ENCODE measurements at places on chromosomes 2 and 18.

DNA sequence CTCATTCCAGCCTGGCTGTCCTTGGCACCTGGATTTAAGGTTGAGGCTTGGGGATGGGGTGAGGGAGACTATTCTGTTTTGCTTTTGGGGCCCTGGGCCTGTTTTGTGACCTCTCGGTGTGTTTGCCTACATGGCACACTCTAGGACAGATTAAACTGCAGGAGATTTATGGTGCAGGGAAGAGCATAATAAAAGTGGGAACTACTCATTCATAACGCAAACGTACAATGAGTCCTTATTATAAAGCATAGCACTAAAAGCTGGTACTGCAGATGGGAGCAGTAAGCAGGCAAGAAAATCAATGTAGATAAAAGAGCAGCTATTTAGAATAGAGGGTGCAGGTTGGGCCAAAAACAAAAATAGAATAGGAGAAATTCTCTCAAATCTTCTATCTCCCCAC, 238.4 kb downstream of the ACTR3 start:
- DNase-seq: no peak

GRCh38 chr18:8307960-8308359, 301.3 kb upstream of the RAB12 start:
- no peak for DNase-seq

GRCh38 chr2:168997118-168997521, 34.0 kb downstream of the ABCB11 start:
- DNase-seq: no peak

GRCh38 chr2:33496150-33496549, 19.7 kb downstream of the RASGRP3 start:
- DNase-seq: no peak

DNA sequence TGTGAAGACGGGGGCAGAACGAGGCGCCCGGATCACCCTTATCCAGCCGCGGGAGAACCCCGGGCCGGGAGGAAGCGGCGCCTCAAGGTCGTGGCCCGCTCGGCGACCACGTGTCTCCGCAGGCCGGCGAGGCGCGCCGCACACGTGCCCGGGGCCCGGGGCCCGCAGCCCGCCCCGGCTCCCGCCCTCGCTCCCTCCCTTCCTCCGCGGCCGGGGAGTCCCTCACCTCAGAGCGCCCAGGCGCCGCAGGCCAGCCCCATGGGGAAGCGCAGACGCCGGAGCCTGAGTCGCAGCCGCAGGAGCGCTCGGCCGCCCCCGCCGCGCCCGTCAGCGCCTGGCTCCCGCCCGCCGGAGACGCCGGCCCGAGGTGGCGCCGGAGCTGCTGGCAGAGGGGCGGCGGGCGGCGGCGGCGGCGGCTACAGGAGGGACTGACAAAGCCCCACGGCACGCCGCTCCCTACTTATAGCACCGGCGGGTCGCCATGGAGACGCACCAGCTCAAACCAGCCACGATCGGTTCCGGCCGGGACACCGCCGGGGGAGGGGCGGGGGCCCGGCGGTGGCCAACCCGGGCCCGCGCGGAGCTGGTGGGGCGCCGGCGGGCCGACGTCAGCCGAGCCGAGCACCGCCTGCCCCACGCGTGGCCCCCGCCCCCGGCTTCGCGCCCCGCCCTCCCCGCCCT, at the start of gene ODC1:
ODC1 (minus strand) TSS at position 433 of the 681 bp plus-strand sequence. CDS start 3,295 bp downstream, outside the sequence.
- DNase-seq: peak; percentile 91
